ENCODE measurements at places on chromosomes 2 and 18.
A peak's percentile ranks its signal among the peaks of the same experiment; 100 is the strongest.

DNA sequence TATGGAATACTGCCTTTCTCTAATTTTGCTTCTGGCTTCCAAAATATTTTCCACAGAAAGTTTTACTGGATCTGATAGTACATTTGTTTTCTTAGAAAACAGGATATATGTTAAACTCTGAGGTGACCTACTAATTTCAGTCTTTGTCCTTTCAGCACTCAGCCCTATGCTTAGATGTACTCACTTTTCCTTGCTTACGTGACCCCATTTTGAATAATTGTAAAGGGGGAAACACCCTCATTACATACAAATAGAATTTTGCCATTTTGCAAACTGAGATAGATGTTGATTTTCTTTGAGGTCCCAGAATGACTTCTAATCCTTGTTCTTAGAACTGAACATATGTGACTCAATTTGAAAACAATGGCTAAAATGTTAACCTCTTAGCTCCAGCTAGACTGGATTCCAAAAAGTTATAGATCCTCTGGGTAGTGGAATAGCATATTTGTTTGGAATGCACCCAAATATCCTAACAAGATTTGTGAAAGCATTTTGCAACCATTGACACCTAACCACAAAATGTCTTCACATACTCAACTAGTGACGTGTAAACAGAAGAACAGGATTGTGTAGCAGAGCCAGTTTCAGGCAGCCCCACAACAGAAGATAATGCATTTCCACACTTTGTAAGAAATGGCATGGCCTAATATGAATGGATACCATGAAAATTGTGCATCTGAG lies 44.8 kb upstream of the EHBP1 start:
- peak; percentile 62 for DNase-seq

GRCh38 chr18:58915006-58915799 lies 50.5 kb downstream of the ZNF532 start:
- DNase-seq, result no peak

GRCh38 chr2:168601741-168602140 lies 145.7 kb downstream of the CERS6 start:
- DNase-seq, result no peak

DNA sequence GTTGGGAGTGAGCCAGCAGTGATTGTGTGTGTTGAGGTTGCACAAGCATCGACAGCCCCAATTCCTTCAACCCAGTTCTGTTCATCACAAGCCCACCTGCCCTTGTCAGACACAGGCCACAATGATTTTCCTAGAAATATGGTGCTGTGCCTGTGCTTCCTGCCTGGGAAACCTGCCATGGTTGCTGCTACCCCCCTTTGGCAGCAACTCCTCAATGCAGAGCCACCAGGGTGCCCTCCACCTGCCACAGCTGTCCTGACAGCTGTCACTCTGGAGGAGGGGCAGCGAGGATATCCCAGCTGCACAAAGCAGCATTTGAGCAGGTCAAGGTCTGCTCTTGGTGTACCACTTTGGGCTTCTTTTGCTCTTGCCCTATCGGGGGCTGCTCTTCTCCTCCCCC lies 27.1 kb downstream of the SMIM21 start:
- no peak for DNase-seq

GRCh38 chr2:236161082-236161462 lies 7.1 kb downstream of the GBX2 start:
- no peak for DNase-seq

GRCh38 chr2:240384711-240385450 lies 50.6 kb upstream of the GPC1 start:
- DNase-seq, result no peak

GRCh38 chr2:216636551-216637450 lies 3.6 kb downstream of the IGFBP2 start:
- DNase-seq, result peak; percentile 48

All from amniotic stem cell (primary cell).